ENCODE measurements at places on chromosomes 3 and 15. TPM values are rescaled to one million over a fixed set of nuclear protein-coding genes. Genes with fewer than 3 reads are reported as not detected.
A peak's percentile ranks its signal among the peaks of the same experiment; 100 is the strongest.

- H3K27me3 ChIP-seq, result no peaks in the 10 kb centered on the region
- no peaks in the 10 kb centered on the region for H3K4me1 ChIP-seq
- H3K36me3 ChIP-seq, result no peaks in the 10 kb centered on the region
Observed at GRCh38 chr3:153247331-153248330, 85.6 kb downstream of the RAP2B start.

DNA sequence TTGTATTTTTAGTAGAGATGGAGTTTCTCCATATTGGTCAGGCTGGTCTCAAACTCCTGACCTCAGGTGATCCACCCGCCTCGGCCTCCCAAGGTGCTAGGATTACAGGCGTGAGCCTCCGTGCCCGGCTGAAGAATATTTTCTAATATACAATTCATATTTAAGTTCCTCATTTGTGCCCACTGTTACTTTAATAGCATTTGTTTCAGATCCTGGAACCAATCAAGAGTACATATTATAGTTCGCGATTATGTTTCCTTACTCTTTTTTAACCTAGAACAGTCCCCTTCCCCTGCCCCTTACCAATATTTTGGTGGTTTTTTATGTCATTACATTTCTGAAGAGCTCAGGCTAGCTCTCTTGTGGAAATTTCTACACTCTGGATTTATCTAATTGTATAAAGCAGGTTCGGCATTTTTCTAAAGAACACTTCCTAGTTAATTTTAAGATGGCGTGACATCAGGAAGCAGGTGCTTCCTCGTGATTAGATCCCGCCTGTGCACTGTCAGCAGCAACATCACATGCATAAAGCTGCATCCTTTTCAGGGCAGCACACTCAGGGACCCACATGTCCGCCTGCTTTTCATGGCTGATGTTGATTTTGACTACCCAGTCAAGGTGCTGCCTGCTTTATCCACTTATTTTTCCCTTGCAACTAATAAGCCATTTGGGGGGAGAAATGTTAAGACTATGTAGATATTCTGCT lies 88.7 kb upstream of the EPHB3 start:
- no peaks in the 10 kb centered on the region for H3K36me3 ChIP-seq
- H3K4me3 ChIP-seq, result no peak overlapping the region
- no peak overlapping the region for H3K27ac ChIP-seq
- DNase-seq, result no peak
- H3K27me3 ChIP-seq, result peaks cover 12% of the 10 kb centered on the region

Gene P2RY13
- not detected for total RNA-seq

Gene ALG1L2
- total RNA-seq, result 0.59 TPM

Gene CCDC12
- total RNA-seq, result 17.9 TPM

GRCh38 chr15:45635191-45635638 lies 386 bp downstream of the SQOR start:
- no peak overlapping the region for H3K27ac ChIP-seq
- no peaks in the 10 kb centered on the region for H3K36me3 ChIP-seq
- H3K4me1 ChIP-seq, result no peaks in the 10 kb centered on the region
- peak; percentile 55 for DNase-seq

Gene RTP1
- 0.43 TPM for total RNA-seq

DNA sequence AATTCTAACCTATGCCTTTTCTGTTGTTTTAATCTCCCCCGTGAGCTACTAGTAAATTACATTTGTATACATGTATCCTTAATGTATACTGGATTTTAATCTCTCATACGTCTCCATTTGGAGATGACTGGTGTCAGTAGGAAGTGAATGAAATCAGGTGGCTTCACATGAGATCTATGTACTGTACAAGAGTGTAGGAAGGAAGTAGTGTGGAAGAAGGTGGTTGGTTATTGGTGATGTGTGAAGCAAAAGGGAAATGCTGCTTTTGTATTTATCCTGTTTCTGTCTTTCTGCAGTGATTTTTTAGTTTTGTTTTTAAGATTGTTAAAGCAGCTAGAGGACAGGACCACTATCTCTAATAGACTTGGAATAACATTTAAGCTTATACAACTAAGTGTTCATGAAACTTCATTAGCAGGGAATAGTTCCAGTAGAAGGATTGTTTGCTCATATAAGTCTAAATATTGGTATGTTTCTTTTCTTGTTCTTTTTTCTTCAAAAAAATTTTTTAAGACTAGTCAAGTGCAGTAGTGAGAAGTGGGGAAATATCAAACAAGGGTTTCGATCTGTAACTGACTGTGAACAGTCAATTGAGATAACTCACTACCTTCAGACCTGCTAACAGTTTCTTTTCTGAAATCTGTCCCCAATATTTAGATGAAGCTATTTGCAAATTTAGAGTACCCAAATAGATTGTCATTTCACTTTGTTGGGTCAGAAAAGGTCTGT lies 15.3 kb downstream of the SNX1 start:
- no peak overlapping the region for H3K4me3 ChIP-seq
- DNase-seq, result no peak
- H3K36me3 ChIP-seq, result no peaks in the 10 kb centered on the region
- H3K4me1 ChIP-seq, result peaks cover 10% of the 10 kb centered on the region
- H3K27me3 ChIP-seq, result no peaks in the 10 kb centered on the region

GRCh38 chr3:58025837-58026569 lies 17.8 kb downstream of the FLNB start:
- DNase-seq, result no peak
- H3K4me1 ChIP-seq, result peaks cover 17% of the 10 kb centered on the region
- H3K27me3 ChIP-seq, result no peaks in the 10 kb centered on the region
- H3K27ac ChIP-seq, result no peak overlapping the region

Gene GOLGA8J
- total RNA-seq, result not detected

DNA sequence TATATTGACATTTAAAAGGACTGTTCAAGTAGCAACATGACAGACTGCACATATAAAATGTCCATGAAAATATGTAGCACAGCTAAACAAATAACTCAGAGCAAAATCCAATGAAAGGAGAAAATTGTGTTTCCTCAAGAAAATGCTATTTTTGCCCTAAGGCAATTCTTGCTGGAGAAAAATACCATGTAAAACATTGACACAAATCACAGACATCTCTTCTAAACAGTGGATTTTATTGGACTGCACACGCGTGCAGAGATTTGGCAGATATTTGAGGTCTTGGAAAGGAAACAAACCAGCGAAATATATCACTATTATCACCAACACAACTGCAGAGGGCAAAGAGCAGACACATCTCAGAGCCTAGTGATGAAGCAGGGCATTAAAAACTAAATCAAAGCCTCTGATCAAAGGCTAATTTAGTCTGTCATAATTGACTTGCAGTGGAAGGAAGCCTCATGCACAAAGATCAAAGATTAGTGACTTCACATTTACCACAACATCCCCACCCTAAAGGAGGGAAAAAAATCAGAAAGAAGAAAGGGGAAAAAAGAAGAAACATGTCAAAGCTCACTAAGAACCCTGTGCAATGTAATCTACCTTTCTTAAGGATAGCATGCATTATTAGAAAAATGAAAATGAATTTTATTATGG lies 52.4 kb downstream of the CHL1 start:
- no peaks in the 10 kb centered on the region for H3K27me3 ChIP-seq
- no peaks in the 10 kb centered on the region for H3K36me3 ChIP-seq
- no peak overlapping the region for H3K4me3 ChIP-seq
- no peaks in the 10 kb centered on the region for H3K4me1 ChIP-seq

Gene ARRDC4
- 19.9 TPM for total RNA-seq

Measured in neural progenitor cell (in vitro differentiated cells).